Stimulated activated CD4-positive, alpha-beta T cell treated with anti-CD3 and anti-CD28 coated beads, Interleukin-15, amount 100 ng/mL, for 1 hour (primary cell): ENCODE measurements at places on chromosomes 5 and 9.

GRCh38 chr9:23073136-23073535 is 626.5 kb downstream of the DMRTA1 start:
- no peak for DNase-seq

DNA sequence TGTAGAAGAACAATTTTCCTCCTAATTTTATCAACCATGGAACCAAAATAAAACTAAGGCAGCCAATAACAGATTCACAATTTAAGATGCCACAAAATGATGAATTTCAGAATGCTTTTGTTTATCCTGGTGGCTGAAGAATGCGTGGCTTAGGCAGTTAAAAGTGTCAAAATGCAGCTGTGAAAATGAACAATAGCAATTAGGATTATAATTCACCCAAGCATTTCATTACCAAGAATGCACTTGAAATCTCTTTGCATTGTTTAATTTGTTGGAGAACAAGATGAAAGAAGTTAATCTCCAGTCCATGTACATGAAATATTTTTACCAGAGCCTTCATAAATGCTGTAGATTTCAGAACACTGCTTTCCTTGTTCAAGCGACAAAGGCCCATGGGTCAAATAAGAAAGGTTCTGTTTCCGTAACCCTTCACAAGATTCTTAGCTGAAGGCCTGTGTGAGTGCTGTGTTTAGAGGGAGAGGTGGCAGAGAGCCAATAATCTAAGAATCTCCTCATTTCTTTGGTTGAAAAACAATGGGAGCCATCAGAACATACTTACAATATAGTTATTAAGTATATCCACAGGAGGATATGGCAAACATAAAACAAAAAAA is 39.3 kb downstream of the CLINT1 start:
- no peak for DNase-seq

DNA sequence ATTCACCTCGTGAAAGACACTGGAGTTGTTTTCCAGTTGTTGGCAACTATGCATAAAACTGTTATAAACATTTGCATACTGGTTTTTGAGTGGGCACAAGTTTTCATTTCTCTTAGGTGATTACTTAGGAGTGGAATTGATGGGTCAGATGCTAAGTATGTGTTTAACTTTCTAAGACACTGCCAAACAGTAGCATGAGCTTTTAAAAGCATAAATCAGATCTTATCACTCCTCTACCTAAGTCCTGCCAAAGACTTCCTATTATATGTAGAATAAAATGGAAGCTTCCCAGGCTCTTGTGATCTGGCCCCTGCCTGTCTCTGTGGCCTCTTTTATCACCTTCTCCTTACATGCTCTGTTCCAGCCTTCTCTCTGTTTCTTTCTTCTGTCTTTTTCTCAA is 72.6 kb downstream of the SH3RF2 start:
- DNase-seq, result no peak

DNA sequence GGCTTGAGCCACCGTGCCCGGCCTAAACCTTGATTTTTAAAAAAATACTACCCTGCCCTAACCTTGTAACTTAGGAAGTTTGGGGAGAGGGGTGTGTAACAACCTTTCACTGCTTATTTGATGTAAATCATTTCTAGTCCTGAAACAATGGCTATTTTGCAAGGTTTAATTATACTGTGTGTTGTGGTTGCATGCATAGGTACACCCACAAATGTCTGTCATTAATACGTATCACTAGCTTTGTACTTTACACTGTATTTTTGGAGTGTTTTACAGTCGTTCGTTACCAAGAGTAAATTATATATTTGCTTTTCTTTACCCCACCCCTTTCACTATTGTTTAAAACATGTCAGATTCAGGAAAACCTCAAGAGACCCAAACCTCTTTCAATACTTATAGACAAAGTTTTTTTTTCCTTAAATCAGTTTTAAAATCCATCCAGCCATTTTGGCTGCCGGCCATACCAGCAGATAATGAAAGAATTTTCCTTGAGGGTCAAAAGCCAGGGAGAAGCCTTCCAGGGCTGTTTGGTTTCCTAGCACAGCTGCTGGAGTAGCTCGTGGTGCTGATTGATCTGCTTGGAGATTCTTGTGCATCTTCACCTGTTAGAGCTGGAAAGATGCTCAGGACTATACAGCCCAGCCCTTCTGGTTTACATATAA is 50.7 kb downstream of the DOCK8 start:
- no peak for DNase-seq

DNA sequence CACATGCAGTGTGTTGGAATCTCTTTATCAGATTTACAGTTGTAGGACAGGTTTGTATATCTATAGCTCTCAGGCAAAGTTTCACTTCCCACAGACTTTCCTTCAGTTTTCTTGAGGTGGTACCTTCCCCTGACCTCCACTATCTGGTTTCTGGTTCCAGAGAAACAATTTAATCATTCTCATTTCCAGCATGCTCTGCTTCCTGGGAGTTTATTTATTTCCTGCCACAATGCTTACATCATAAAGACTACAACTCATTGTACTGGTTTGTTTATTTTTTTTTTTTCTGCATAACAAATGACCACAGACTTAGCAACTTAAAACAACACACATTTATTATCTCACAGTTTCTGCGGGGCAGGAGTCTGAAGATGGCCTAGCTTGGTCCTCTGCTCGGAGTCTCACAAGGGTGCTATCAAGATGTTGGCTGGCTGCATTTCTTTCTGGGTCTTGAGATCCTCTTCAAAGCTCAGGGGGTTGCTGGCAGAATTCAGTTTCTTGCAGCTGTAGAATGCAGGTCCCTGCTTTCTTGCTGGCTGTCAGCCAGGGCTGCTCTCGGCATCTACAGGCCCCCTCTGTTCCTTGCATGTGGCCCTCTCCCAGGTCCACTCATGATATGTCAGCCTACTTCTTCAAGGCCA is 247.7 kb downstream of the ENC1 start:
- DNase-seq, result no peak
